ENCODE measurements at places on chromosomes 11 and 22.

GRCh38 chr11:59273373-59273841, 60.7 kb upstream of the MPEG1 start:
- DNase-seq: no peak

DNA sequence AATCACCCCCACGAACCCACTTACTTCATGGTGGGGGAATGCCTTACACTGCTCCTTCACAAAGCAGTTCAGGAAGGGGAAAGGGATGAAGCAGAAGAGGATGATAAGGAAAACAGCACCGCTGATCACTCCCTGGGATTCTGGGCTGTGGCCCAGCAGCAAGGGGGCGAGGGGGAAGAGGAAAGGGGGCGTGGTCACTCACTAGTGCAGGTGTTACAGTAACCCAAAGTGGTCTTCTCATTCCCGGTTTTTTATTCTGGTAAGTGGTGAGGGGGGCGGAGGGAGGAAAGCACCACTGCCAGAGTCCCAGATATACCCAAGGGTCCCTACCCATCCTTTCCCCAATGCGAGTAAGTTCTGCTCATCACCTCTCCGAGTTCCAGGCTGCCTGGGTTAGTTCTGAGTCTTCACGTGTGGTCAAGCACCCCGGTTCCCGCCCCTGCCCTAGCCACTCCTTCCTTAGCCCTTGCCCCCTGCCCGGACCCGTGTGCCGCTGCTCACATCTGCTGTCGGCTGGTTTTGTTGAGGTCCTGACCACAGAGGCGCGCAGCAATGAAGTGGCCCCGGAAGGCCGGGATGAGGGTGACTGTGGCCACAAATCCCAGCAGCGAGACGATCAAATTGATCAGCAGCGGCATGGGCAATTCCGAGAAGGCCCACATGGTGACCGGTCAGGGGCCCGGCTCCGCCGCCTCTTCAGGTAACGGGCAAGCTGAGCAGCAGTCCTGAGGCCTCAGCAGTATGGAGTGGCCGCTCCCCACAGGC, 477 bp downstream of the DPAGT1 start:
- DNase-seq: no peak

- DNase-seq: no peak
Observed at GRCh38 chr11:68956547-68957254, 24.1 kb downstream of the MRGPRD start.

- DNase-seq: no peak
Observed at GRCh38 chr22:19016081-19016766, 80.1 kb upstream of the PRODH start.

- DNase-seq: no peak
Observed at GRCh38 chr11:68076371-68077042, 37.7 kb downstream of the TCIRG1 start.

DNA sequence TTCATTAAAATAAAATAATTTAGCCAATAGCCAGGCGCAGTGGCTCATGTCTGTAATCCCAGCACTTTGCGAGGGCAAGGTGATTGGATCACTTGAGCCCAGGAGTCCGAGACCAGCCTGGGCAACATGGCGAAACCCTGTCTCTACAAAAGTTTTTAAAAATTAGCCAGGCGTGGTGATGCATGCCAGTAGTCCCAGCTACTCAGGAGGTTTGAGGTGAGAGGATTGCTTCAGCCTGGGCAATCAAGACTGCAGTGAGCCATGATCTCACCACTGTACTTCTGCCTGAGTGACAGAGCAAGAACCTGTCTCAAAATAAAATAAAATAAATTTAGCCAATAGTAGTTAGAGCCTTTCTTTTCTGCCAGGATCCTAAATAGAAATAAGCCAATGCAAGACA, 12.2 kb downstream of the HPS5 start:
- no peak for DNase-seq

DNA sequence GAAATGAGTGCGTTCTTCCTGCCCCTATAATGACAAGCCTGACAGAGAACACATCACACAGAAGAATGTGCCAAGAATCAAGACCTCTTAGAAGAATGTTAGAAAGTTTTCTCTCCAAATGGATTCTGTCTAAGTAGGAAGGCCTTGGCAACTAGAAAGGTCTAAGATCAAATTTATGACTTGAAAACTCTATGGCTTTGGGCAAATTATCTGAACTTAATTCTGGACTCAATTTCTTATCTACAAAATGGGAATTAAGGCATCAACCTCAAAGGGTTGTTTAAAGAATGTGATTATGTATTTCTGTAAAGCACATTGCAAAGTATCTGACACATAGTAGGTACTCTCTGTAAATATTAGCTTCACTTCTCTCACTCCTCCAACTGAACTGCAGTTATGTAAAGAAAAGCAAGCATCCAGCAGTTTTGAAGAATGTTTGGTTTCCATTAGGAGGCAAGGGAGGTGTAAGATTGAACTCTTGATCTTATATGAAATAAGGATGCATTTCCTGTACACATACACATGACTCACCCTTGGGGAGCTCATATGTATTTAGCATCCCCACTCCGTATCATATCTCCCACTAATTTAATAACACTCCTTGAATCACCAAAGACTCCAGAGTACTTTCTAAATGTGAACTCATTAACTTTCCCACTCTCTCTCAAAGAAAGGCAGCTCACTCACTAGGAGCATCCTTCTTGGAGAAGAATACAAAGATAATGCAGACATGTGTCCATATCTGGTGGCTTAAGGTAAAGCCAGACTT, 77.6 kb downstream of the ETS1 start:
- DNase-seq: no peak

- DNase-seq: no peak
Observed at GRCh38 chr11:86360775-86361395, 13.8 kb upstream of the CCDC81 start.

GRCh38 chr11:115958089-115959000, 454.1 kb upstream of the CADM1 start:
- DNase-seq: no peak

GRCh38 chr22:47102648-47103047, 340.2 kb downstream of the TBC1D22A start:
- DNase-seq: no peak

- DNase-seq: no peak
Observed at GRCh38 chr11:115919341-115920091, 415.3 kb upstream of the CADM1 start.

DNA sequence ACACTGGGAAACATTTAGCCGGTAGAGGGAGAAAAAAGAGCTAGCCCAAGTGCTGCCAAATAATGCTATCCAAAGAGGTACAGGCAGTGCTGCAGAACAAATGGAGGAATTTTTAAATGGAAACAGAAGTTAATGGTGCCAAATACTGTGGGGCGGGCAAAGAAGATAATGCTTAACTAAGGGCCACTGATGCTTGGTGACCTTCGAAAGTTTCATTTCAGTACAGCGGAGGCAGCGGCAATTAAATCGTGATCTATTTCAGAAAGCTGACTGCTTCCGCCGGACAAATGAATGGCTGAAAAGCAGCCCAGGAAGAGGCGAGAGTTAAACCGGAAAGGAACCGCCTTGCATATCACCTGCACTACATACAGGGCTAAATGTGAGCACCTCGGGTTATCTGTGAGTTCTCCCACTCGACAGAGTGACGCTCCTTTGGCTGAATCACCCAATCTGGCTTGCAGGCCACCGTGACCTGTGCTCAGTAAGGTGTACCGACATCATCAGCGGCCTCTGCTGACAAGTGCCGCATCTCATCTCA, 42.1 kb downstream of the CADM1 start:
- no peak for DNase-seq

DNA sequence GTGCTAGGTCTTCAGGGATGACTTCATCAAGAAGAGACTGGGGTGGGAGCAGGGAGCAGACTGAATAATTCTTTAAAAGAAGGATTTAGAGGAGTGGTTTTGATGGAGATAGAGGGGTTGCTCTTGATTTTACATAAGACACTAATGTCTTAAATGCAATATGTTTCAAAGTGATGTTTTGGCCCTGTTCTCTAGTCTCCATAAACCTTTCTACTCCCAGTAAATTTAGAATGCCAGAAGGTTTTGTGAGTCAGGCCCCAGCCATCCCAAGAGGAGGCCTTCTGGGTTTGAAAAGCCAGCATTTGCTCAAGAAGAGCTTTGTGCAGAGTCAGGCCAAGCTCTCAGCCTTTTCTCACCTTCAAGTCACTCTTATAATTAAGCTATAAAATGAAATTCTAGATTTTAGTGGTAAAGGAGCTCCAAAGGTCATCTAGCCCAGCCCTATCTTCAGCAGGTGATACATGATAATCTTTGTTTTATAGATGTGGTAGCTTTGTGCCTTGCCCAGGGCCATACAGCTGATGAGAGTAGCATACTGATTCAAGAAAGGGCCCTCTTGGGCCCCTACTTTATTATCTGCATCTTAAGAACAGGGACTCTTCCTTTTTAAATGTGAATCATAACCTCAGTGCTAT, 122.8 kb upstream of the MTNR1B start:
- DNase-seq: no peak

GRCh38 chr11:31619980-31620379, 110.4 kb downstream of the ELP4 start:
- no peak for DNase-seq

- no peak for DNase-seq
Observed at GRCh38 chr11:68670208-68670992, 13.9 kb upstream of the GAL start.

- no peak for DNase-seq
Observed at GRCh38 chr22:25166266-25167040, 33.2 kb upstream of the CRYBB3 start.

DNA sequence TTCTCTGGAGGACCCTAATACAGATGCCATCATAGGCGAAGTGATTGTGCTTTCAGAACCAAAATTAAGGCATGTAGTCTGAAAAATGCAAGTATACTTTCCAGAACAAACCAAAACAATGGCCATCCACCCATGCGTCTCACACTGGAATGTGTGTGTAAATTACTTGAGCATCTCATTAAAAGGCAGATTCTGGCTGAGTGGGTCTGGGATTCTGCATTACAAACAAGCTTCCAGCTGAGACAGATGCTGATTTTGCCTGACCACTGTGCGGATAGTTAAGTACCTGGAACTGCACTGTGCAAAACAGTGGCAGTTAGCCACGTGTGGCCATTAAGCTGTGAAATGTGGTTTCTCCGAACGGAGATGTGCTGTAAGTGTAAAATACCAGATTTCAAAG, 26.2 kb downstream of the RRP7A start:
- DNase-seq: no peak

DNA sequence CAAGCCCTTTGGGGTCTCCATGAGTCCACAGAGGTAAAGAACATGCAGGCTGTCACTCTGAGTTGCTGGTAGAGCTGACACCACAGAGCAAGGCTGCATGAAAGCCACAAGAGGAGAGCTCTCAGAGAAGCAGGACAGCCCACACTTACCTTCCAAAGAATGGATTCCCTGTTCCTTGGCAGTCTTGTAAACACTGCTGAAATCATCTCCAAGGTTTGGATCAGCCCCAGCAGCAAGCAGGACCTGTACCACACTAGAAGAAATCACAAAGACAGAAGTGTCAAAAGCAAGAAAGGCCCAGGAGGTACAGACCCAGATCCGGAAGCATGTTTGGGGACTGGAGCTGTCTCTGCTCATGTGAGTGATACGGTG, 54.2 kb downstream of the CLPB start:
- no peak for DNase-seq

GRCh38 chr22:43555561-43556515, 144.0 kb downstream of the MPPED1 start:
- no peak for DNase-seq

GRCh38 chr11:123145661-123146060, 49.4 kb downstream of the CLMP start:
- DNase-seq: no peak

DNA sequence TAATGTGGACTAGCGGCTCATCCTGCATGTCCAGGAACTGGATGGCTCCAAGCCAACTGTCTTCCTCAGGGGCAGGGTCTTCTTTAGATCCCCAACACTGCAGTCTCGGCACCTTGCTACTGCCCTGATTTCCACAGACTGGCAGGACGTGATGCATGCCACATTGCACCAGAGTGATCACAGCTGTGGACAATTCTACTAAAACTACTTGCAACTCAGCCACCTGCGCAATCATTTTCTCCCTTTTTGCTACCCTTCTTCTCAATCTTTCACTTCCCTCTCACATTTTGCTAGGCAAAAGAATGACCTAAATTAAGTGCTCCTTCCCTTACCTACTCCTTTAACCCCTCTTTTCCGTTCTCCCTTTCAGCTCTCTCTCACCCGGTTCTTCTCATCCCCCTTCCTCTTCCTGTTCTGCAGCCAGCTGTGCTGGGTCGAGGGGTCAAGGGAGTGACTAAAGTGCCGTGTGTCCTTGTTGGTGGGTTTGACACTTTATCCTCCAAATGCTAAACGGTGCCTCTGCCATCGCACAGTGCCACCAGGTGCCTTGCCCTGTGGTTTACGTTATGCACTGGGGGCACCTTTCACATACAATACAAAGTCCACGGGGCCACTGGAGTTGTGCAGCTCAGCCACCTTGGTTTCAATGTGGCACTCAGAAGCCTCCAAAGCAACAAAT, 11.5 kb upstream of the PEX26 start:
- no peak for DNase-seq

DNA sequence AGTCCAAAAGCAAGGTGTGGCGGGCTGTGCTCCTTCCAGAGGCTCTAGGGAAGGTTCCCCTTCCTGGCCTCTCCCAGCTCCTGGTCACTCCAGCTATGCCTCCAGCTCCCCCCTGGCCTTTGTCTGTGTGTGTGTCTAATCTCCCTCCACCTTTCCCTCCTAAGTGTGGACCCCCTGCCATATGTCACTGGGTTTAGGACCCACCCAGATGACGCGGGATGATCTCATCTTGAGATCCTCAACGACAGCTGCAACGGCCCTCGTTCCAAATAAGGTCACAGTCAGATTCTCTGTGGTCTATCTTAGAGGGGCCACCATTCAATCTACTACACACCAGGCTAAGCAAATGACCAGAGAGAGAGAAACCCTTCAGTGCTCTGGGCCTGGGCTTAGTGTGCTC, 107.9 kb downstream of the ARHGAP8 start:
- no peak for DNase-seq

DNA sequence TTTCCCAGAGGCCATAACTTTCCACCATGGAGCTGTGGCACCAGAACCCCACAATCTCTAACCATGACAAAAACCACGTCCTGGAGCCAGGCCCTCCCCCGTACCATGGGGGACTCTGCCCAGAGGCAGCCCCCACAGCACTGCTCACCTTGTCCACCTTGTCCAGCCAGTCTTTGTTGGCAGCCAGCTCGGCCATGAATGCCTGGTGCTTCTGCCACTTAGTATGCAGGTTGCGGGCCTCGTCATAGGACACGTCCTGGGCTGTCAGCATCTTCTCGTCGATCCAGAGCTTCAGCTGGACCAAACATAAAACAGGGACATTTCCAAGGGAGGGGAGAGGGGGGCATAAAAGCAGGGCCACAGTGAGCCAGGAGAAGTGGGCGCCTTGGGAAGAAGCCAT, 20.8 kb upstream of the RBM4B start:
- no peak for DNase-seq

- DNase-seq: no peak
Observed at GRCh38 chr11:235609-235996, 539 bp downstream of the SIRT3 start.

- DNase-seq: peak; percentile 22
Observed at GRCh38 chr11:128157423-128158298, 429.7 kb downstream of the ETS1 start.

All from stimulated activated CD4-positive, alpha-beta T cell treated with anti-CD3 and anti-CD28 coated beads, Interleukin-12 subunit alpha, Interleukin-12 subunit beta, amount 100 ng/mL, for 4 hours (primary cell).